Stimulated activated naive B cell treated with anti-CD40 and anti-IgM and Interleukin-4, amounts not matched to agents 10 μg/mL and 1 μg/mL and 100 μg/mL, for 72 hours (primary cell): ENCODE measurements at places on chromosomes 13 and 19.

DNA sequence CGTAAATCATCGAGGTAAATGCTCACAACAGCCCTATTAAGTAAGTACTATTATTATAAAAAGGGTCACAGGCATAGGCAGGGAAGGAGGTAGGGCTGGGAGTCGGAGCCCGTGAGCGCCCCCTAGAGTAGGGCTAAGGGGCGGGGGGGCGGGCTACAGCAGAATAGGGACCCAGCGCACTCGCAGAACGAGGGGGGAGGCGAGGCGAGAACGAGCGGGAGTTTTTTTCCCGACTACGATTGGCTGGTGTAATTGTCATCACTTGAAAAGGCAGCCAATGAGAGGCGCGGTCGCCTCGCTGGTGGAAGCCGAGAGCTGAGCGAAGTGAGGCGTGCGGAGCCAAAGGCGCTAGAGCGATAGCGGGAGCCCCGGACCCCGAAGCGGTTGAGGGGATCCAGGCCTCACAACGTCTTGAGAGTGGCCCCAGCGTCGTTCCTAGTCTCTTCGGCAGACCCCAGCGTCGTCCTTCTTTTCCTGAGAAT, 24.2 kb downstream of the KEAP1 start:
- peak overlapping the region; percentile 42 for H3K27ac ChIP-seq
- peak; percentile 60 for DNase-seq
- peak overlapping the region; percentile 25 for H3K4me3 ChIP-seq
- H3K36me3 ChIP-seq: peaks cover 2% of the 10 kb centered on the region
- H3K27me3 ChIP-seq: no peaks in the 10 kb centered on the region

GRCh38 chr19:30852168-30852567, 480.0 kb downstream of the ZNF536 start:
- H3K27me3 ChIP-seq: no peaks in the 10 kb centered on the region
- H3K4me1 ChIP-seq: no peaks in the 10 kb centered on the region
- H3K4me3 ChIP-seq: no peak overlapping the region
- no peaks in the 10 kb centered on the region for H3K36me3 ChIP-seq

GRCh38 chr13:105201351-105201750, 1334.1 kb downstream of the EFNB2 start:
- H3K4me1 ChIP-seq: no peaks in the 10 kb centered on the region
- no peak overlapping the region for H3K4me3 ChIP-seq
- no peak overlapping the region for H3K27ac ChIP-seq

DNA sequence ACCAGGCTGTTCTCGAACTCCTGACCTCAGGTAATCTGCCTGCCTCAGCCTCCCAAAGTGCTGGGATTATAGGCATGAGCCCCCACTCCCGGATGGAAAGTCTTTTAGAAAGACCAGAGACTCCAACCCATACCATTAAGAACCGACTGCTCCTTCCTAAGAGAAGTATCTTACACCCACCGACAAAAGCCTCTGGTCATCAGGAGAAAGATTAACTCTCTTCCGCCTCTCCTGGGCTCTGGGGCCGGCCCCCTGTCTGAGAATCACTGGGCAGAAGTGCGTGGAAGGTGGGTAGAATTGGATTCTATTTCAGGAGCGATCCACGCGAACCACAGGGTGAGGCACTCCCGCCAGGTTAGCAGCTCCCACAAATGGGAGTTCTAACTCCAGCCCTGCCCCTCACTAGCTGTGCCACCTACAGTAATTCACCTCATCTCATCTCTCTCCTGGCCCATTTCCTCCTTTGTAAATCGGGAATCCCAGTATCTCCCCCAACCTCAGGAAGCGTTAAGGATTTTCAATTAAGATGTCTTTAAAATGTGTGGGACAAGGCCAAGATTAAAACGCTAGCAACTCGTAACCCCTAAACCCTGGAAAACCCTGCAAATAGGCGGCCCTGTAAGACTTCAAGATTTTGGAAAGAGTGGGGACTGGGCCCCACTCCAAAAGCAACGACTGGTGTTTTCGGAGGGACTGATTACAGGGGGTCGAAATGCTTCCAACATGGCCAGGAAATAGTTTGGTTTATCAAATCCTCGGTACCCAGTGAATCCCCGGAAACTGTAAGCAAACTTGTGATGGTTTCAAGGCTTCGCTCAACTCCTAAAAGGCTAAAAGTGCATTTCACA, 1.3 kb downstream of the HNRNPL start:
- no peak for DNase-seq
- no peaks in the 10 kb centered on the region for H3K27me3 ChIP-seq
- H3K27ac ChIP-seq: peak overlapping the region; percentile 100
- H3K36me3 ChIP-seq: peaks cover 44% of the 10 kb centered on the region
- peaks cover 42% of the 10 kb centered on the region for H3K4me1 ChIP-seq

GRCh38 chr13:97246596-97247158, 24.5 kb downstream of the MBNL2 start:
- H3K27ac ChIP-seq: no peak overlapping the region
- no peaks in the 10 kb centered on the region for H3K36me3 ChIP-seq
- H3K27me3 ChIP-seq: no peaks in the 10 kb centered on the region
- DNase-seq: no peak
- H3K4me3 ChIP-seq: no peak overlapping the region

- H3K27me3 ChIP-seq: no peaks in the 10 kb centered on the region
- H3K36me3 ChIP-seq: peaks cover 4% of the 10 kb centered on the region
- H3K27ac ChIP-seq: peak overlapping the region; percentile 72
- peaks cover 24% of the 10 kb centered on the region for H3K4me1 ChIP-seq
- no peak overlapping the region for H3K4me3 ChIP-seq
- no peak for DNase-seq
These were observed 415.0 kb downstream of the FOXO1 start for GRCh38 chr13:40251343-40252032.

DNA sequence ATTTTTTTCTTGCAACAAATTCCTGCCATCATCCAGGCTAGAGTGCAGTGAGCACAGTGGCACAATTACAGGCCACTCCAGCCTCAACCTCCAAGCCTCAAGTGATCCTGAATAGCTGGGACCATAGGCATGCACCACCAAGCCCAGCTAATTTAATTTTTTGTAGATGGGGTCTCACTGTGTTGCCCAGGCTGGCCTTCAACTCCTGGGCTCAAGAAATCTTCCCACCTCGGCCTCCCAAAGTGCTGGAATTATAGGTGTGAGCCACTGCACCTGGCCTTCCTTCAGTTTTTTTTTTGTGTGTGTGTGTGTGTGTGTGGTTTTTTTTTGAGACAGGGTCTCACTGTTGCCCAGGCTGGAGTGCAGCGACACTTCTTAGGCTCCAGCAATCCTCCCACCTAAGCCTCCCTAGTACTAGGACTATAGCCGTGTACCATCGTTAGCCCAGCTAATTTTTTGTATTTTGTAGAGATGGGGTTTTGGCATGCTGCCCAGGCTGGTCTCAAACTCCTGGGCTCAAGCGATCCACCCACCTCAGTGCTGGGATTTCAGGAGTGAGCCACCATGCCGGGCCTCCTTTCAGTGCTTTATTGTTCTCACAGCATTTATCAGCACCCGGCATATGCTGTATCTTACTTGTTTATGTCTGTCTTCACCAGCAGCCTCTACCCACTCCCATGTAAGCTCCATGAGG, 5.9 kb upstream of the SRRM5 start:
- H3K36me3 ChIP-seq: peaks cover 36% of the 10 kb centered on the region
- no peak overlapping the region for H3K4me3 ChIP-seq
- H3K27me3 ChIP-seq: no peaks in the 10 kb centered on the region
- H3K4me1 ChIP-seq: peaks cover 32% of the 10 kb centered on the region

GRCh38 chr19:57708641-57709361, at the start of gene ZNF154:
Gene ZNF154 (minus strand): TSS chr19:57709204. CDS start chr19:57708971, 233 bp downstream.
- peak within 1 kb of the TSS; percentile 99 for H3K27ac ChIP-seq
- peak within 1 kb of the TSS; percentile 96 for H3K4me3 ChIP-seq
- DNase-seq: peak; percentile 68
- peaks cover 52% of the 10 kb centered on the region for H3K4me1 ChIP-seq

DNA sequence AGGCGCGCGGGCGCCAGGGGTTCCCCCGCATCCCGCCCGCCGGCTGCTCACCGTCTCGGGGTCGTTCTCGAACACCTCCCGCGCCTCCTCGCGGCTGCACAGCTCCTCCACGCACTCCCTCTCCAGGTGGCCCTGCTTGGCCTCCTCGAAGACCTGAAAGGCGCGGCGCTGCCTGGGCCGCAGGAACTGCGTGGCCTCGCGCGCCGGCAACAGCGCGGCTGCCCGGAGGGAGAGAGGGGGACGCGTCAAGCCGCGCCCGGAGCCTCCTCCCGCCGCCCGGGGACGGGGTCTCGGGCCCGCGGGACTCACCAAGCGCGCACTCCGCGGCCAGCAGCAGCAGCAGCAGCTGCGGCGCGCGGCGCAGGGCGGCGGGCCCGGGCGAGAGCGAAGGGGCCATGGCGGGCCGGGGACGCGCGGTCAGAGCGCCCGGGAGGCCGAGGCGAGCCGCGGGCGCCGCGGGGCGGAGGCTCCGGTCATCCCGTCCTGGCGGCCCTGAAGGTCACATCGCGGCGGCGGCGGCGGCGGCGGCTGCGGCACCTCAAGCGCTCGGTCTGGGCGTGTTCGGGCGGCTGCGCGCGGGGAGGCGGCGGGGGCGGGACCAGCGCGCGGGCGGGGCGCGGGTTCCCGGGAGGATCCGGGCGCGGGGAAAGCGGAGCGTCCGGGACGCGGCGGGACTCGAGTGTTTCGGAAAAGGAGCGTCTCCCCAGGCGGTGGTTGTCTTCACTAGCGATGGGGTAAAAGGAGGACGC, at the start of gene GAS6:
Gene GAS6 (minus strand): TSS at position 553 of the 749 bp plus-strand sequence. CDS start 156 bp downstream, at position 397.
- DNase-seq: peak; percentile 47
- peaks cover 43% of the 10 kb centered on the region for H3K27me3 ChIP-seq
- H3K36me3 ChIP-seq: peaks cover 39% of the 10 kb centered on the region
- H3K4me3 ChIP-seq: peak within 1 kb of the TSS; percentile 92

- H3K4me3 ChIP-seq: no peak overlapping the region
- H3K4me1 ChIP-seq: no peaks in the 10 kb centered on the region
- DNase-seq: no peak
- no peaks in the 10 kb centered on the region for H3K36me3 ChIP-seq
These were observed 25.5 kb downstream of the FGF14 start for GRCh38 chr13:102376318-102376717.

DNA sequence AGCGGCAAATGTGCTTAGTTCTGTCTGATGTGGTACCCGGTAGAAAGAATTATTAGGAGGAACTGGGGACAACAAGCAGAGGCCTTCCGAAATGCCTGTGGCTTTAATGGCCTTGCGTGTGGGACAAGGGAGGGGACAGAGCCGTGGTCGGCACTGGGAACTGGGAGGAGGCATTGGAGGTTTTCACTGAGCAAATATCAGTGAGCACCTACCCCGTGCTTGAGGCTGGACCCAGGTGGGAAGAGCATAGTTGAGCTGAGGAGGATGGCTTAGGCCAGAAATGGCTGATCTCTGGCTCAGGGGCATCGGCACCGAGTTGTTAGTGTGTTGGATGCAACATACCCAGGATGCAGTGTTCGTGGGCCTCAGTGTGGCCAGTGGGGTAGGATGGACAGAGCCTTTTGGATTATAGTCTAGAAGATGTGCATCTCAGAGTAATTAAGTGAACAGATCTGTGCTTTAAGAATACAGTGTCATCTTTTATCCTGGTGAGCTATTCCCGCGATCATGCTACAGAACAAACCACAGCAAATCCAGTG, 201.3 kb downstream of the TEX29 start:
- DNase-seq: no peak
- peaks cover 8% of the 10 kb centered on the region for H3K27me3 ChIP-seq
- no peak overlapping the region for H3K4me3 ChIP-seq
- no peak overlapping the region for H3K27ac ChIP-seq
- H3K36me3 ChIP-seq: no peaks in the 10 kb centered on the region

GRCh38 chr19:46192992-46193650, 36.4 kb upstream of the IGFL1 start:
- H3K27me3 ChIP-seq: peaks cover 68% of the 10 kb centered on the region
- no peak overlapping the region for H3K27ac ChIP-seq
- no peaks in the 10 kb centered on the region for H3K36me3 ChIP-seq

DNA sequence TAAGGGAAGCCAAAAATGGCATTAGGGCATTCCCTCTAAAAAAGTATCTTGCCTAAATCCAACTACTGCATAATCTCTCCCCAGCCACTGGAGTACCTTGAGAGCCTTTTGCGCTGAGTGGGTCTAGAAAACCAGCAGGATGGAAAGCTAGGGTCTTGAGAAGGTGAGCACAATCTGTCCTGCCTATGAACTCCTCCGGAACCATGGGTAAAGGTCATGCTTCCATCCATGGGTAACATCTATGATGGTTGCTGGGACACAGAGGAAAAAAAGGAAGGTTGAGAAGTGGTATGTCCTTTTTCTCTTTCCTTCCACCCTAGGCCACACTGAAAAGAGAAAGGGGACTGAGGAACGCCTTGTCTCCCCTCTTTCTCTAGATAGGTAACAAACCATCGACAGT, 52.4 kb downstream of the ZNF676 start:
- no peaks in the 10 kb centered on the region for H3K27me3 ChIP-seq
- no peak for DNase-seq
- no peak overlapping the region for H3K4me3 ChIP-seq
- H3K4me1 ChIP-seq: no peaks in the 10 kb centered on the region
- H3K27ac ChIP-seq: no peak overlapping the region

GRCh38 chr19:10553943-10554381, 10.3 kb downstream of the ATG4D start:
- DNase-seq: peak; percentile 48
- peak overlapping the region; percentile 96 for H3K27ac ChIP-seq
- peaks cover 46% of the 10 kb centered on the region for H3K36me3 ChIP-seq
- H3K4me1 ChIP-seq: peaks cover 54% of the 10 kb centered on the region
- peak overlapping the region; percentile 48 for H3K4me3 ChIP-seq
- H3K27me3 ChIP-seq: no peaks in the 10 kb centered on the region

DNA sequence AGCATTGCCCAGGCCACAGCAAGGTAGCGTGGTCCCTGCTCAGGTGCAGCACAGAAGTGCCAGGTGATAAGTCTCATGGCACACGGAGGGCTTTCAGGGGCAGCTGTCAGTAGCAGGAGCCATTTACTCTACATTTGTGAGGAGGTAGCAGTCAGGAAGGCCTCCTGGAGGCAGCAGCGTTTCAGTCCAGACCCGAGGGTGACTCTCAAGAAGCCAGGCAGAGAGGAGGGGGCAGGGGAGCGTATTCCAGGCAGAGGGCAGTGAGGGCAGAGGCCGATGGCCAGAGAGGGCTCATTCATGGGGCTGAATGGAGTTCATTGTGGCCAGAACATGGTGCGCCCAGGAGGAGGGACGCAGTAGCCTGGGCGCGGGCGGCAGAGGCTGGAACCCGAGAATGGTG, 8.9 kb downstream of the PIAS4 start:
- peak overlapping the region; percentile 14 for H3K27ac ChIP-seq
- DNase-seq: no peak
- peaks cover 46% of the 10 kb centered on the region for H3K4me1 ChIP-seq
- H3K36me3 ChIP-seq: peaks cover 52% of the 10 kb centered on the region
- no peak overlapping the region for H3K4me3 ChIP-seq

GRCh38 chr13:103625194-103625593, 559.0 kb upstream of the SLC10A2 start:
- H3K27me3 ChIP-seq: no peaks in the 10 kb centered on the region
- DNase-seq: no peak
- H3K27ac ChIP-seq: no peak overlapping the region

DNA sequence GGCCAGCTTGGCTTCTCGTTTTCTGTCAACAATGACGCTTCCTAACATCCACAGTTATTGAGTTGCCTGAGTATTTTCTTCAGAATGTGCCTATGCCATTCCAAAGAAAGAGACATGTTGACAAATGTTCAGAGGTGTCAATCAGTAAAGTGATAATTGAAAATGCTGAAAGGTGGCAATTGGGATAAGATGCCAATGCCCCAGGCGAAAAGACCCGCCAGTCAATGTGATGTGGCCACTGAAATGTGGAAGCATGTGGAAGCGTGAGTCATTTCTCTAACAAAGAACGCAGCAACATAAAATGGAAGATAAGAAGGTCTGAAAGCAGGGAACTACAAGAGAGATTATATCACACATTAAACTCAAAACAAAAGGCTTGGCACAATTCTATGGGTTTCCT, 882.2 kb upstream of the SLC10A2 start:
- no peak overlapping the region for H3K27ac ChIP-seq
- no peaks in the 10 kb centered on the region for H3K4me1 ChIP-seq
- H3K36me3 ChIP-seq: no peaks in the 10 kb centered on the region

- peaks cover 19% of the 10 kb centered on the region for H3K4me1 ChIP-seq
- peaks cover under 1% of the 10 kb centered on the region for H3K36me3 ChIP-seq
- DNase-seq: no peak
- no peak within 1 kb of the TSS for H3K4me3 ChIP-seq
- peaks cover 61% of the 10 kb centered on the region for H3K27me3 ChIP-seq
These were observed at the start of gene KLK15 for GRCh38 chr19:50833117-50833801. Gene KLK15 (minus strand): TSS chr19:50833574. CDS start chr19:50831492, 2,082 bp downstream.
